ENCODE measurements at places on chromosomes 5 and 9.
A peak's percentile ranks its signal among the peaks of the same experiment; 100 is the strongest.

- peak; percentile 19 for DNase-seq
These were observed 87.7 kb downstream of the ENTREP1 start for GRCh38 chr9:69412741-69413150.

GRCh38 chr5:120207129-120207528 lies 257.0 kb upstream of the PRR16 start:
- DNase-seq, result no peak

GRCh38 chr9:89680547-89681467 lies 76.0 kb downstream of the GADD45G start:
- DNase-seq, result no peak

- no peak for DNase-seq
These were observed 95.0 kb upstream of the PRR16 start for GRCh38 chr5:120368923-120369715.

DNA sequence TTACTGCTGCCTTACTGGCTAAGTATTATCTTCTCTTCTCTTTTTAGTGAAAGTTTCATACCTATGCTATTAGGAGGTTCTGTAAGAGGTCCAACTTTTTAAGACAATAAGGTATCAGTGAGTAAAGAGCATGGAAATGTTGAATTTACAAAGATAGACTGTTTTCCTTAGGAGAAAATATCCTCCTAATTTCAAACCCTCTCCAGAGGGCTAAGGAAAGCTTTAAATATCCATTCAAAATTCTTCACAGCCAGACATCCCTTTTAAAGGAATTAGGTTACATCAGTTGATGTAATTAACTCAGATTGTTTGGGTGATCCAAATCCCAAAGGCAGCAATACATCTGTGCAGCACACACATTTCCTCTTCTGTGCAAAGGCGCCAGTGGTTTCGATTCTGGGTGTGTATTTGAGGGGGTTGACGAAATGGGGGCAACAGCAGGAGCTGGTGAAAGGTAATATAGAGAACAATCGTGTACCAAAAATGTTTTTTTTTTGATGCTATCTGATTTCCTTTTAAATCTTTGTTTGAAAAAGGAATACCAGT lies 273.8 kb upstream of the RPS23 start:
- DNase-seq, result no peak

DNA sequence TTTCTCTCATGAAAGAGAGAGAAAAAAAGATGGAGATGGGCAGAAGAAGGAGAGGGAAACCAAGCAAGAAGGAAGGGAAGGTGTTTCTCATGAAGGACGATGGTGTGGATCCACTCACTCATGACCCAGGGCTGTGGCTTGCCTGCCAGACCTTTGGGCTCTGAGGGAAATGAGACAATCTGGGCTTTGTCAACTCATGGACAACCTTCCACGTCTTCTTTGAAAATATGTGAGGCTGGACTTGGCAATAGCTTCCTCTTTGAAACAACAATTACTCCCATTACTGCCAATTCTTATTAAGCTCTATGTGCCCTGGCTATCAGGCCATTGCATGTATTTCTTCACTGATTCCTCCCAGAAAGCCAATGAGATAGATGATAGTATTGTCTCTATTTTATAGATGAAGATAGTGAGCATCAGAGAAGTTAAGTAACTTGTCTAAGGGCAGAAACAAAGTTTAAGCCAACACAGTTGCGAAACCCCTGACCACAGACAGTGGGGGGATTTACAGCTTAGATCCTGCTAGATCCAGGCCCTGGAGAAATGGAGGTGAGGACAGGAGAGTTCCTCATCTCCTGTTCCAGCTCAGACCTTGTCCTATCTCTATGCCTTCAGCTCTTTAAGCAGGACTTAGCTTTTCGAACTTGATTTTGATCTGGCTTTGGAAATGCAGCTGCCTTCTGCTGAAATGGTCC lies 132.4 kb downstream of the GCNT1 start:
- no peak for DNase-seq

GRCh38 chr5:37957218-37957617 lies 117.4 kb upstream of the GDNF start:
- no peak for DNase-seq

- no peak for DNase-seq
These were observed 83.6 kb upstream of the PLPP1 start for GRCh38 chr5:55618318-55618717.

DNA sequence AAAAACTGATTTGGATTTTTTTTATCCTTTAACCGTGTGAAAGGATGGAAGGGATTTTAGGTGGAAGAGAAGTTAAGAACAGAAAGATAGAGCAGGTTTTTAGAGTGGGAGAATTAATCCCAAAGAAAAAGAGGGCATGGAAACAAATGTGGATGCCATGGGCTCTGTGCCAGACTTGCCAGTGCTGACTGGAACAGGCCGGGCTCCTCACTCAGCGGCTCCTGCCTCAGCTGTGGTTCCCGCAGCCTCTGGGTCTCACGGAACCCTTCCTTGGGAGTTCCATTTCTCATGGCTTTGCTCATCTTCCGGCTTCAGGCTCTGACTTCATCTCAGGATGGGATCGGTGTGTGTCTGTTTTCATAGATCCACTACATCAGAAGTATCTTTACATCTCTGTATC lies 30.4 kb upstream of the SLC2A8 start:
- no peak for DNase-seq

DNA sequence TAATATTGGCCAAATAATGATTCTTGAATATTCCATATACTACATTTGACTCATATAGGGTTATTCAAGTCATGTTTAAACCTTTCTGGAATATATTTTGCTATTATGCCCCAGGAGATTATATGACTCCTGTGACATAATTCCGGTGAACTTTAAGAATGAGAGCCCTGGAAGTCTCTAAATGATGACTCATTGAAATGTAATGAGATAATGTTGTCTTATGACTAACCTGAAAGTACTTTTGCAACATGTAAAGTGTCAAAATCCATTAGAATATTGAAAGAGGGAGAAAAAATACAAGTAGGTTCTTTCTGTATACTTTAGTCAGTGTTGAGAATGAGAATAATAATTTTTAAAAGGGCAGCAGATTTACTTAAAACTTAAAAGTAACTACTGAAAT lies 830.4 kb downstream of the MAT2B start:
- DNase-seq, result no peak

- DNase-seq, result no peak
These were observed 544 bp upstream of the SNX24 start for GRCh38 chr5:122844910-122845228.

DNA sequence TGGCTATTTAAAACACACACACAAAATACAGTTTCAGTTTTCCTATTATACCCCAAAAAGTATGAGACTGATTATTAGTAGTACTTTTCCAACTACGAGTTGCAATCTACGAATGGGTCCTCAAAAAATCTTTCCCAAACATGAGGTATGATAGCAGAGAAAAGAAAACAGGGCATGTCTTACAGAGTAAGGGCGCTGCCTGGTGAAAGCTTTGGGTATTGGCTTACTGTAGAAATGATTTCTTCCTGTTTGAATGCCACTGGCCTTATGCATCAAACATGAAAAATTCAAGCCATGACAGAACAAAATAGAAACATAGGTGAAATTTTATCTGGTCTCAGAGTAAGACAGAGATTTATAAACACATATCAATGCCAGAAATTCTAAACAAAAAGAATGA lies 448.0 kb downstream of the SPOCK1 start:
- no peak for DNase-seq

DNA sequence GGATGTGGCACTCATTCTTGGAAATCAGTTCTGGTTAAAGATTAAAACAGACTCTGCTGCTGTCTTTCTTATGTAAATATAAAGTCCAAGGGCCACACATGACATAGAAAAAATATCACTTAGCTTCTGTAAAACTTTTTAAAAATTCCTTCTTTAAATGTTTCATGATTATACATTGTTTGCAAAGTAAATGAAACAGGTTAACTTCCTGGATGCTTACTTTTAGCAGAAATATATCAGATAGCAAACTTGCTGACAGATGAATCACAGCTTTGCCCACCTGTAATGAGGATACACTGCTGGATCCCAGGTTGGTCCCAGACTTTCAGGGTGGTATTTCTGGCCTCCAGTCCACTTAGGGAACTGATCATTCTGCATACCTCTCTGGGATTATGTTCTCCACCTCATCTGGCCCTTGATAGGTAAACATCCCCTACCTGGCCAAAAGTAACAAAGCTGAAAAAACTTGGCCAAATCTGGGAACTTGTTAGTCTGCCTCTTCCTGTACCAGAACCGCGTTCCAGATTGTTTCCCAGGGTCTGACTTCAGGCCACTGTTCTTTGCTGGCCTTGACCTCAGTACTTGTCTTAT lies 340.5 kb downstream of the ADGRV1 start:
- DNase-seq, result no peak

DNA sequence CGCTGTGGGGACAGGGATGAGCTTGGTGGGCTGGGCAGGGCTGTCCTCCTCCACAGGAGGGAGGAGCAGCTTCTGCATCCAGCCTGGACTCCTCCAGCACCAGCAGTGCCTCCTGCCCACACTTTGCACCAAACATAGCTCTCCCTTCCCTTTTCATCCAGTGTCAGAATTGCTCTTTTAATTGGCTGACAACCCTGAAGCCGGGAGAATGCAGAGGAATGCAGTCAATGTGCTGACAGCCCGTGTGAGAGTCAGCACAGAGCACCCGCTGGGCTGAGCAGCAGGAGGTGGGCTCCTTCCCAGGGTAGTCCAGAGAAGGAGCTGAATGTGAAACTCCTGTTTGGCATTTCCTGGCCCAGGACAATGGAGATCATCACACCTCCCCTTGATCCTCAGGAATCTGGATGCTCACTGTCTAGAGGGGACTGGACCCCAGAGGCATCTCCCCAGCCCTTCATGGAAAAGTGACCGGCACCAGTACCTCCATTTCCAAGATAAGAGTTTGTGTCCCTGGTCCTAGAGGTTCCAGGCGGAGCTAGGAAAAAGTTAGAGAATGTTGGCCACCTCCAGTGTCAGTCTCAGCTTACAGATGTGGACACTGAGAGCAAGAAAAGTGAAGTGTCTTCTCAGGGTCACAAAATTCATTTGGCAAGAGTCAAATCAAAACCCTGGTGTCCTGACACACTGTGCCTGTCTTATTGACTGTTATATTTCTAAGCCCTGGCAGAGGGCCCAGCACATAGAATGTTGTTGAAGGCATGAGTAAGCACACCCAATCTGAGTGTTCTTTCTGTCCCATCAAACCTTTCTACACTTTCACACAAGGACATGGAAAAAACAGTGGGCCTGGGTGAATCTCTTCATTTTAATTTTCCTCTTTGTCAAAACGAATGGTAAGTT lies 202.1 kb downstream of the SNX18 start:
- peak; percentile 41 for DNase-seq

DNA sequence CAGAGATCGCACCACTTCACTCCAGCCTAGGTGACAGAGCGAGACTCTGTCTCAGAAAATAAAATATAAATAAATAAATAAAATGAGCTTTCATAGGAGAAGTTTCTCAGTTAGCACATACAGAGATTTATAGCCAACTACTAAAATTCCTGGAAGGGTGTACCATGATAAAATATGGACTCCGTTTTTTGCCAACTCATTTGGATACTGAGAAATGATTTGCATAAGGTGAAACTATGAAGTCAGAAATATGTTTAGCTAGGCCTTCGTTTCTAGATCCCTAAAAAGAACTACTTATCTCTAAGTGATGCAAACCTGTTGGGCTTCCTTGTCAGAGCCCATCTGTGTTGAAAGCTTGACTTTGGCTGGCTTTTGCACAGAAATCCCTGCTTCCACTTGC lies 56.9 kb upstream of the SLC1A1 start:
- DNase-seq, result no peak

DNA sequence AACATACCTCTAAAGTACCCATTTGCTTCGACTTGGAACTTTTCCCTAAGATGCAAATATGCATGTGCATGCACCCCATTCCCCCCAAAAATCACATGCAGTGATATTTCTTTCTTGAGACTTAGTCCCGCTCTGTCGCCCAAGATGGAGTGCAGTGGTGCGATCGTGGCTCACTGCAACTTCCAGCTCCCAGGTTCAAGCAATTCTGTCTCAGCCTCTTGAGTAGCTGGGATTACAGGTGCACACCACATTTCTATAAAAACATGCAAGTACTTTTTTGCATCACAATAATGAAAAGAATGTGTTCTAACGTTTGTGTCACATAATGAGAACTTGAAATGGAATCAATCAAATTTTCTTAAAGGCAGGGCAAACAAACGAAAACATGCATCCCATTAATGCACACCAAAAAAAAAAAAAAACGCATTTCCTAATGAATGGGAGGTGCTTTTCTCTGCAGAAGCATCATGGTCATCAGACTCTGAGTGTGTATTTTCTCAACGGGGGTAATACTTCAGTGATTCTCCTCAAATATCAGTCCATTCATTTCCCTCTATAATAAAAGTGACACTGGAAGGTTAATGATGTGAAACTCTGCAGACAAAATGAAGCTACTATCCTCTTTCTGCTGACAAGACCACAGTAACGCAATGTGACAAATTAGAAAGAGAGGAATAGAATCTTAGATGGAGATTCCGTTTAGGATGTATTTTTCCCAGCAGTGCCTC lies 389.4 kb downstream of the CTNND2 start:
- no peak for DNase-seq

DNA sequence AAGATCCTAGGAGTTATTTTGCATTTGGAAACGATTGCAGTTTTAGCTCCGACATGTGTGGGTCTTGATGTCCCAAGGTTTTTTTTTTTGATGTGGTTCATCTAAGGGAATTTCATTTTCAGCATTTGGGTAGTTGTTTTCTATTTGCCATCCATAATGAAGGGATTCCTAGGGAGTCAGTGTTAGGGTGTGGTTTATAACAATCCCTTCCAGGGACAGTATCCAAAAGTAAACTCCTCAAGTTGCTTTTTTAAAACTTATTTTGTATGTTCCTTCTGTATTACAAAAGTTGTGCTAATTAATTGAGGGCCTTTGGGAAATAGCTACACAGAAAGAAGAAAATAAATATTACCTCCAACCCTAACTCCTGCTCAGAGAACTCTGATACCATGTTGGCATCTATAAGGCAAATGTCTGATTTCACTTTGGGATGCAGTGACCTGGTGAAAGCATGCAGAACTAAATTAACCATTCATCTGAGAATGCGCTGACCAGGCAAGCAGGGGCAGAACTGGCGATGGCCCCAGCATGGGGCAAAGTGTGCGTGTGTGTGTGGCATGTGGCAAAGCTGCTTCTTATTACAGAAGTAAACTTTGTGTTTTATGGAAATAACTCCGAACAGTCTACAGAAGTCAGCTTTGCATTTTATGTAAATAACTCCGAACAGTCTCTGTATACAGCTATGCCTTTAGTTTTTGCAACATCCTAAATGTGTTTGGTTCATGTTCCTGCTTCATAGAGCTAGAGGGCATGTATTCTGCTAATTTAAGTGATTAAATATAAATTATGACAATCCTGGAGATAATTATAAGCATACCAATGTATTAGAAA lies 237.2 kb downstream of the TRPM3 start:
- DNase-seq, result no peak

GRCh38 chr9:34958411-34958982 lies 412 bp downstream of the PHF24 start:
- DNase-seq, result no peak

DNA sequence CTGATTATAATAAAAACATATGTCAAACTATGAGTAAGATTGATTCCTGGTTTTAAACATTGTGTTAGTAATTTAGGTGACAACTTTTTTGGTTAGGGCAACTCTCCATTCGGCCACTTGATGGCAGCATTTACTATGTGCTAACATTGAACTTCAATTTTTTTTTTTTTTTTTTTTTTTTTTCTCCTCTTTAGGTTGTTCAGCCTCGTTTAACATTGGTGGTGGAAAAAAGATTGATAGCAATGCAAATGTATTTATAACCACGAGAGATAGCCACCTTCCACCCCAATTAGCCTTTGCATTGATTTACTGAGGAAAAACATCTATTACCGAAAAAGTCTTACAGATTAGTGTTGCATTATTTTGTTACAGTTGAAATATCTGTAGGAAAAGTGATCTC lies 159.1 kb downstream of the CSNK1G3 start:
- peak; percentile 62 for DNase-seq

- DNase-seq, result no peak
These were observed 64.8 kb downstream of the MRPS27 start for GRCh38 chr5:72255237-72255636.

- DNase-seq, result no peak
These were observed 6.9 kb upstream of the EXOC3 start for GRCh38 chr5:435961-436640.
